ENCODE measurements at places on chromosomes 11 and 22.

GRCh38 chr11:57347336-57347735 is 9.2 kb downstream of the P2RX3 start:
- DNase-seq: no peak

DNA sequence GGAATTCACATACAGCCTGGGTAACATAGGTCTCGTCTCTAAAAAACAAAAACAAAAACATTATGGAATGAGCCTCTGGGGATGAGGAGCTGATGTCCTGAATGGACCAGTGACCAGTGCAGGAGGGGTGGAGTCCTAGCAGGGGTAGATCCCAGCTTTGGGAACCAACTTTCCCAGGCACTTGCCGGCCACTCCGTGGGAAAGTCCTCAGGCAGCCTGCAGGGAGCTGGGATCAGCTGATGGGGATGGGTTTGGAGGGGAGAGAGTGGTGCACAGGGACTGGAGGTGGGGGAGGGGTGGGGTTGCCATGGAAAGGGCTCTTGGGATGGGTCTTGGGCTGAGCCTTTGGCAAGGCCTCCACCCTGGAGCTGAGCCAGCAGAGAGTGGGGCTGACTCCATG is 19.1 kb downstream of the MGAT3 start:
- DNase-seq: no peak

DNA sequence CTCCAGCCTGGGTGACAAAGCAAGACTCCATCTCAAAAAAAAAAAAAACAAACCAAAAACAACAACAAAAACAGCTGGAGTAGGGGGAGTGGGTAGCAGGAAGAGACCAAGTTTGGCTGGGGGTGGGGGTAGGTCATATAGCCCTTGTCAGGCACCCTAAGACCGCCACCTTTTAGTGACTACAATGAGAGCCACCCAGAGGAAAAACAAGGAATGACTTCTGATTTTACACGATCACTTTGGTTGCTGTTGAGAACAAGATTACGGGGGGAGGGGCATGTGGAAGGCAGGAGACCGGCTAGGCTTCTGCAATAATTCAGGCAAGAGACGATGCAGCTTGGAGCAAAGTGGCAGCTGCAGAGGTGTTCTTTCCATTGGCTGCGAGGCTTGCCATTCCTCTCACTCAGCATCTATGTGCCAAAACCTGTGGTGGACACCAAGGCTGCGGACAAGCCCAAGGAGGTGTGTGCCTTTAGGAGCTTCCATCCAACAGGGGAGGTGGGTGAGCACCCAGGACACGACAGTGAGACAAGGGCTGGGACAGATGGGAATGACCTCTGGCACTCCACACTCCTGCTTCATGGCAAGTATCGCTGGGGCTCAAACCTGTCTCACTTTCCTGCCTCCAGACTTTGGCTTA is 1.7 kb downstream of the RPS19BP1 start:
- DNase-seq: no peak

GRCh38 chr11:46472662-46472994 is 81.1 kb upstream of the CHRM4 start:
- DNase-seq: no peak

DNA sequence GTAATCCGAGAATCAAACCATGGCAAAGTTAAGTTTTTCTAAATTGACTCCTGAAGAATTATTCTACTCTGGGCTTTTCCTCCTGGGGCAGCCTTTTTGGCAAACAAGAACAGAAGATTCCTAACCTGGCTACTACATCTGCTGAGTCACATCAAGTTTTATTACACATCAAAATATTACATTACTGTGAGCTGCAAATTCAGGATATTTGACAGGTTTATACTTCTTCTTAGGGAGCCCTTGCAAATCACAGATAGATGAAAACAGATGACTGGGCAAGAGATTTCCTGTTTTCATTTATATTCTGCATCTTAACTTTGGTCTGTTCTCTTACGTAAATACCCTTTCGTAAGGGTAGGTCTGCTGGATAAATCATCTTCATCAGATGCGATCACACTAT is 23.6 kb downstream of the XRRA1 start:
- no peak for DNase-seq

GRCh38 chr11:59981106-59981770 is 17.4 kb downstream of the OOSP4A start:
- no peak for DNase-seq

DNA sequence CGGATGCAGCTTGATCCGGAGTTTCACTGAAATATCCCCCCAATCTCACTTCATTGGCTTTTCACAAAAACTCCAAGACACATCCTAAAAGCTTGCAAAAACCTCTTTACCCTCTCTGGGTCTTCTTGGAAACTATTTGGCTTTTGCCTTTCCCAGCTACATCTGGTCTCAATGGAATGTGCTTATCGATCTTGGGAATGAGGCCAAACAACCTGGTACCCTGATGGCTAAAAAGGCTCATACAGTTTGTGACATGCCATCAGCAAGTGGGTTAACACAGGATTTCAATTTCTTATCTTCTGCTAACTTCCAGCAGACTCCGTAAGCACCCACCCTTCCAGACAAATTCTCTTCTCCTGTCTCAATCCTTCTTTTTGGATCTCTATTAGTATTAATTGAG is 45.9 kb upstream of the TEAD1 start:
- DNase-seq: no peak

DNA sequence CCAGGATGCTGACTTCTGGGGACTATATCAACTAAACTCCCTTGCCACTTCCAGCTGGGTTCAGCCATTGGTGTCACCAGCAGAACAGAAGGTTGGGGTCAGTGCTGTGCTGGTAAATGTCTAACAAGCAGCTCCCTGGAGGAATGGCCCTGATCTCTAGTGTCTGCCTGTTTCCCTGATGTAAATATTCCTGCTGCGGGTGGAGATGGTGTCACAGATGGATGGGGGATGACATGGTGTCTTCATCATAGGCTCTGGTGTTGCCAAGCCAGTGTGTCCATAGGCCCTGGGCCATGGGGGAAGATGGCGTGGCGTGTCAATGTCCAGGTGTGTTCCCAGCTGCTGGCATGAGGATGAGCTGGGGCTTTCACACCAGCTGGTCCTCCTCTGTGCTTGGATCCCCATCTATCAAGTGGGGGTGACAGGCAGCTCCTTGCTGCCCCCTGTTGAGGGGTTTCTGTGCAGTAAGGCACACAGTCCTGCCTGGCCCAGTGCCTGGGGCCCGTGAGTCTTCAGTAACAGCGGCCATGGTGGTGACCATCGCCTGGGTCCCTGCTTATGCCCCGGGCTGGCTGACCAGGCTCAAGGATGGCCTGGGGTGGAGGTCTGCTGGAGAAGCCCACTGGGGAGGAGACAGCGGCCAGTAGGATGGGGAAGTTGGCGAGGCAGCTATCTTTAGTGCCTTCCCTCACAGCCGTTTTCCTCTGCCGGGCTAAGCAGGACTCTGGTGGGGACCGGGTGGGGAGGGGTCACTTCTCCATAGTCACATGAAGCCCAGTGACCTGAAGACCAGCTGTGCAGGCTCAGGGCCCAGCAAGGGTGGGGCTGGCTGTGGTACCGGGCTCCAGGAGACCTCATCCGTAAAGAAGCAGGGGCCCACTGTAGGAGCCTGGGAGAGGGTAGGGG is 12.7 kb downstream of the RPL3 start:
- DNase-seq: no peak

GRCh38 chr11:64119700-64120099 is 46.2 kb downstream of the MACROD1 start:
- DNase-seq: no peak

DNA sequence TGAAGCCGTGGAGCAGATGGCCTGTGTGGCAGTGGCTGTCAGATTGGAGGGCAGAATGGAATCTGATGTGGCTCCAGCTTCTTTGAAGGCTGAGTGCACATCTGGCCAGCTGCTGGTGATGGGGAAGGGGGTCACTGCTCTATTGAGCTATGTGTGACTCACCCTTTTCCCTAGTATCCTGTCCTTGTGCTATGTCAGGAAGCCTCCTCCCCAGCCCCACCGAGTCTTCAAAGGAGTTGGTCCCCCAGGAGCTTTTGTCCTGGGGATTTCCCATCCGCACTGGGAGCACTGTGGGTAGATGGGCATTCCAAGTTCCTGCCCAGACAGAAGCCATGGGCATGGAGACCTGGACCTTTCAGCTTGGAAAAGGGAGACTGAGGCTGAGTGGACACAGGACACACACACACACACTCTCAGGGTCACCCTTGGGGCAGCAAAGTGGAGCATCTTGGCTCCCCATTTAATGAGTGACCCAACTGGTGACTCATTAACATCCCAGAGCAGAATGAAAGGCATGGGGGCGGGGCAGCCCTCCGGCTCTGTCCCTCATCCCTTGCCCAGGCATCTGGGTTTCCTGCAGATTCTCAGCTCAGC is 3.3 kb downstream of the SERPINH1 start:
- no peak for DNase-seq

GRCh38 chr11:121958323-121958970 is 157.6 kb downstream of the BLID start:
- no peak for DNase-seq

- DNase-seq: no peak
Observed at GRCh38 chr22:22744412-22745224, 100.2 kb downstream of the GGTLC2 start.

DNA sequence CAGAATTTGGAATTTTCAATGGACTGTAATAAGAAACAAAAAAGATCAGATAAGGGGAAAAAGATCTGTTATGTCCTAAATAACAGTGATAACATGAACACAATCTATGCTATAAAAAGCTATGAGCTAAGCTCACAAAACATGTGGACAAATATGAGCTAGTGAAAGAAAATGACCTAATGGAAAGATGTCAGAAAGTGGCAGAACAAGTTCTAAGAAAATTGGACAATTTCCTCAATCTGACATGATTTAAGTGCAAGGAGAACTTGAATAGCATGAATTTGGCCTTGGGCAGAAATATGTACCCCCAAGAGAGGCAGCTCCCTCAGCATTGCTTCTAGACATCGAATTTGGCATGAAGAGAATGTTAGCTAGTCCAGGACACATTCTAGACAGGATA is 212.0 kb upstream of the PGR start:
- no peak for DNase-seq

DNA sequence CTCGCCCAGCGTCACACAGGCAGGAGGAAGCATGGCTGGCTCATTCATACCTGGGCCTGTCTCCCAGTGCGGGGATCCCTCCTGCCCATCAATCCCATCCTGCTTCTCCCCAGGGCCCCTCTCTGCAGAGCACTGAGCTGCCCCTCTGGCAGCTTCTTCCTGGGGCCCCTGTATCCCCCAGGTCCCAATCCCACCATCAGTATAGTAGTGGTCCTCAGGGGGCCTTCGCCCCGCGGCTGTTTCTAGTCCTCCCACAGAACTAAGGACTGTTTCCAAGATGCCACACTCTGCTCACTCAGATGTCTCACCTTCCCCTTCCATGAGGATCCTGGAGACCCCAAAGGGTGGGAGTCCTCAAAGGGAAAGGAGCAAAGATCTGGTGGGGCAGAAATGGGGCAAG is 97.6 kb downstream of the PDE2A start:
- DNase-seq: no peak

- no peak for DNase-seq
Observed at GRCh38 chr11:130737041-130737830, 179.0 kb downstream of the SNX19 start.

GRCh38 chr22:37109242-37109917 is at the start of gene TMPRSS6:
Gene TMPRSS6, minus strand, starts transcription at chr22:37109713. Its CDS starts 6,296 bp downstream, at chr22:37103417.
- no peak for DNase-seq

DNA sequence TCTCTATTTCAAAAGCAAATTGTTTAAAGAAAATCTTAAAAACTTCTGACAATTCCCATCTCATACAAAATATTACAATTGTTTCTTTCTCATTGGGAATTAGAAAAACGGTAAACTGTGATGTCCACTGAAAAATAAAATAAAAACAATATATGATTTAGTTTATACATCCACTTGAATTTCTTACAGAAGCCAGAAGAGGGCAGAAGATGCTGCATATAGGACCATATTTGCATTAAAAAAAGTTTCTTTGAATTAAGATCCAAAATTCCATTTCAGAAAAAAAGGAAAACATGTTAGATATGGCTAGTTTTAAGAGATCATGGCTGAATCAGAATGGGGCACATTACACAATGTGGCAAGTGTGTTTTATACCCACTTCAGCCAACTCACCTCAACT is 39.3 kb upstream of the LRRC4C start:
- no peak for DNase-seq

GRCh38 chr11:59923813-59924212 is 14.4 kb upstream of the OOSP1 start:
- DNase-seq: no peak

- no peak for DNase-seq
Observed at GRCh38 chr11:34359548-34359891, 1.7 kb upstream of the ABTB2 start.

Measured in CMK (cell line).